Activated T-cell treated with anti-CD3 and anti-CD28 coated beads, Interleukin-2, amount 50 U/mL, for 1 hour (primary cell): ENCODE measurements at places on chromosomes 16 and 17.

DNA sequence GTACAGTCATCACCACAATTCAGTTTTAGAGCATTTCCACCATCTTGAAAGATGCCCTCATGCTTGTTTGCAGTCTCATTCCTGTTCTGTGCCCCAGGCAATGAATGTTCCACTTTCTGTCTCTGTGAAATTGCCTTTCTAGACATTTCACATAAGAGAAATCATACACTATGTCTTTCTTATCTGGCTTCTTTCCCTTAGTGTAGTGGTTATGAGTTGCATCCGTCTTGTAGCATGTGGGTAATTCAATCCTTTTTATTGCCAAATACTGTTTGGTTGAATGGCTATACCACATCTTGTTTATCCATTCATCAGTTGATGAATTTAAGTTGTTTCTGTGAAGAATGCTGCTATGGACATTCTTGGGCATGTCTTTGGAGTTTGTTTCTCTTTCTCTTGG is 132.5 kb upstream of the PLCG2 start:
- DNase-seq: no peak

GRCh38 chr16:52964290-52964689 is 88.4 kb downstream of the CHD9NB start:
- DNase-seq: no peak

GRCh38 chr17:82226146-82226808 is 2.6 kb upstream of the SLC16A3 start:
- no peak for DNase-seq

DNA sequence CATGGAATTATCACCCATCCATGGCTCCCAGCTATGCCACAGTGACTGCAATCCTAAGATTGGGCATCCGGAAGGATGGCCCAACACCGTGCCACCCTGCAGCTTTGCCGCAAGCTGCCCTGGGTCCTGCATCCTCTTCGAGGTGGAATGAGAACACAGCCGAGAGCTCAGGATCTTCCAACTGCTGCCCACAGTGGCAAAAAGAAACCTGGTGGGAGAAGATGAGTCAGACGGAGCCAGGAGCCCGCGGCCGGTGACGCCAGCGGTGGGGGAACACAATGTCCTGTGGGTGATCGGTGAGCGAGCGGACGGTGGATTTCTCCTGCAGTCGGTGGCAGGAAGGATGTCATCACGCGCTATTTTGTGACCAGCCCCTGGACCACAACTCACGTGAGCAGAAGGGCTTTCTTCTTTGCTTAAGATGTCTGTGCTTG is 20.1 kb downstream of the CD7 start:
- peak; percentile 86 for DNase-seq

- no peak for DNase-seq
Observed at GRCh38 chr17:61000911-61001310, 323.3 kb downstream of the BCAS3 start.

DNA sequence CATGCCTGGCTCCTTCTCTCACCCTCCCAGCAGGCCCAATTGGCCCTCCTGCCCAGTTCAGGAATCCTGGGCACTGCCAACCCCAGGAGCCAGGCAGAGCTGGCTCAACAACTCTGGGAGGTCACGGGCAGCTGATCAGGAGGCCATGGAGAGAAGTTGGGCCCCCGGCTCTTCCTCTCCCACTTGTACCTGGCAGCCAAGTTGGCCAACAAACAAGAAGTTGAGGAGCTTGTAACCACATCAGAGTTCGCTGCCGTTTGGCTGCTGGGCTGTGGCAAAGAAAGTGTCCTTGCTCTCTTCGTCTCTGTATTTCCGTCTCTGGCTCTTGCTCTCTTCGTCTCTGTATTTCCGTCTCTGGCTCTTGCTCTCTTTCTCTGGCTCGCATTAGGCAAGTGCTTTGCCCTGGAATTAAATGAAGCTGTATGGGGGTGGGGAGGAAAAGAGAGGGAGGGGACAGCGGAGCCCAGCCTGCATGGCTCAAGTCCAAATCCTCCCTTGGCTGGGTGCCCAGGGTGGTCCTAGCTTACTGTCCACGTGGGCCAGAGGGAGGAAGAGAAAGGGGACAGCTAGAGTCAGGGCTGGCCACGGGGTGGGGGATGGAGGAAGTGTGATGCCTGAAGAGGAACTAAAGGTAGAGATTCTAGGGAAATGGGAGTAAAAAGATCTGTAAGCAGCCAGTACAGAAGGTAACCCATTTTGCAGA is 7.8 kb upstream of the TMEM132E start:
- no peak for DNase-seq
